ENCODE measurements at places on chromosomes 4 and X.

DNA sequence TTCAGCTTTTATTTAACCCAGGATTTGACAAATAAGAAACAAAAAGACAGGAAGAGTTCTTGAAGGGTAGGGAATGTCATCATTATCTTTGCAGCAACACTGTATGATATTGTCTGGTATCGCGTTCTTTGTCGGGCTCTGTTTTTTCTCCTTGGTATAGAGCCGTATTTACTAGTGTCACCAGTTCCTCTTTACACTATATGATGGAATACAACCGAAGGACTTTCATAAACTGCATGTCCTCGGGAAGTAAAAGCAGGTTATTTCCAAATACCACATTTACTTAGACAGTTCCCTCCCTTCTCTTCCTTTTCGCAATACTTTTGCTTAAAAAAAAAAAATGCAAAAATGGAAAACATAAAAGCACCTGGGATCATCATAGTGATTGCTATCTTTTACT is 96.6 kb upstream of the IL13RA1 start:
- no peak for DNase-seq

DNA sequence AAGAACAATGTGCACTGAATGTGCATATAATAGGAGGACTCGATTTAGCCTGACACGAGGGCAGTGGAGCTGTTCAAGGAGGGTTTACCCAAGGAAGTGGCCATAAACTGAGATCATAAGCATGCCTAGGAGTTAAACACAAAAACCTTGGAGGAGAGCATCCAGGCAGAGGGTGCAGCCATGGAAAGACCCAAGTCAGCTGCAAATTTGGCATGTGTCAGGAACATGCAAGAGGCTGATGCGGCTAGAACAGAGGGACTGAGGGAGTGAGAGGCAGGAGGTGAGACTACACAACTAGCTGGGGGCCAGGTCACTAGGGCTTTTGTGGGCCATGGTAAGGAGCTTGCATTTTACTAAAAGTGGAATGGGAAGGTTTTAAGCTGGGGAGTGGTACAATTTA is 55.6 kb downstream of the PRPS1 start:
- DNase-seq, result no peak

- DNase-seq, result no peak
These were observed 10.6 kb downstream of the TSPAN6 start for GRCh38 chrX:100625985-100626491.

DNA sequence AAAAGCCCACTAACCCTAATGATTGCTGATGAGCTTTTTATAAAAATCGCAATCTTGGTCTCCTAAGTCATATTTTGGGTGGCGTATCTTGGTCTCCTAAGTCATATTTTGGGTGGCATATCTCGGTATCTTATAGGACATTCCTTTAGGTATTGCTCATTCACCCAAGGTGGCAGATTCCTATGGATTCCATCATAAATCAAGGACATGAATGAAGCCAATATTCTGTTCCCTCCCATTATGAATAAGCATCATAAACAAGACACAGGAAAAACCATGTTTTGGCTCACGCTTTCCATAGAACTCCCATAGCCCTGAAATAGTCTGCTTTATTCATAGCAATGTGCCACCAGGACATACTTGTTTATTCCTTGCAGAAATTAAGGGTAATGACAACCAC is 95.0 kb upstream of the CD99 start:
- no peak for DNase-seq

DNA sequence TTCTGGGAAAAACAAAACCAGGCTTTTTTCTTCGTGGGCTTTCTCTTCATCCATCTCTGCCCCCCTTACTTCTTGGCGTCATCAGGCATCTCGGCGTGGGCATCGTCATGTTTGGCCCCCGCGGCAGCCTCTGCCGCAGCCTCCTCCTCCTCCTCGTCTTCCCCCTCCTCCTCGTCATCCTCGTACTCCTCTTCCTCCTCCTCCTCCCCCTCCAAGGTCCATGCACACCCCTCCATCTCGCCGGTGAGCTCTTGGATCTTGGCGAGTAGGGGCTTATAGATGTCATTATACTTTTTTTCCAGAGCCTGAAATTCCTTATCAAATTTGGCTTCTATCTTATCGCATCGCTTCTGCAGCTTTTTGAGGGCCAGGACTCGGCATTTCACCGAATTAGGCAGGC is 488 bp downstream of the NAP1L5 start:
- DNase-seq, result no peak

DNA sequence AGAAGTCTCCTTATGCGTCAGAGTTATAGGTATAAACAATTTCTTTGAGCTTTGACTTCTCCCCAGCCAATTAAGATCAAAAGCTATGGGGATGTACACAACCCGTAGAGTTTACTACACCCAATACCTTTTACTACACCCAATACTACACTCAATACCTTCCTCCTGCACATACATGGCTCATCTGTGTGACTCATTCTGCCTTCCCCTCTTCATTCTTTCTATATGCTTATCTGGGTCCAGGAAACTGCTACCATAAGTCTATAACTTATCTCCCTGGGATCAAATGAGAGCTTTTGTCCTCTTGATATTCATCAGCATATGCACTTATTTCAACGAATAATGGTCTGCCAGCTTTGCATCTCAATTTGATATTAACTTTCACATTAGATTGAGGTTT is 28.2 kb downstream of the ANKRD50 start:
- DNase-seq, result no peak

DNA sequence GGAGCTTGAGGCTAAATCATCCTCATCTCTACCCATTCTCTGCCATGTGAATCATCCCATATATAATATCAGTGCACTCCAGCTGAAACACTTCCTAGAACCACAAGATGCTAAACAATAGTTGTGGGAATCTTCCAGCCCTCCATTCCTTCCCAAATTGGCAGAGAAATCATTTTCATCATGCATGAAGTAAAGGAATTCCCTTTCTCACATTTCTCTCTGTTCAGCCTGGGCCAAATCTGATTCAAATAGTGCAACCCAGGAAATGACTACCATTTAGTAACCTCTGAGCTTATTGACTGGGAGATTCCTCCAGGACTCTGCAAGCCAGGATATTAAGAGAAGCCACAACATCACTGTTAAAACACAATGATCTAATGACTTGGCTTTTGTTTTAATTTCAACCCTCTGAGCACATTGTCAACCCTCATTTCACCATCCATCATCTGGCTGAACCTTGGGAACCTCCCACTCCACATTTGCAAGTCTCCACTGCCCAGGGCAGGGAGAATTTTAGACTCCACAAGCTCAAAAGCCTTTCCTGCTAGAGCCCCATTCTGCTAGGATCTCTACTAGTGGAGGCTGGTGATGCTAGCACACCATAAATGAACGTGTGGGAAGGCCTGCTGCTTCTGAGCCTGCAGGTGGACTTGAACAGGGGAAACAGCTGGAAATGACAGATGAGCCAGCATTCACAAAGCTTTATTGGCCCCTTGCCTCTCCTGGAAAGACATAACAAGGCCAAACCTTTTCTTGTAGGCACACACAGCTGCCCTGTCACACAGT is 133.9 kb downstream of the TET2 start:
- no peak for DNase-seq

- DNase-seq, result no peak
These were observed 2.4 kb upstream of the FAM50A start for GRCh38 chrX:154441564-154441963.

DNA sequence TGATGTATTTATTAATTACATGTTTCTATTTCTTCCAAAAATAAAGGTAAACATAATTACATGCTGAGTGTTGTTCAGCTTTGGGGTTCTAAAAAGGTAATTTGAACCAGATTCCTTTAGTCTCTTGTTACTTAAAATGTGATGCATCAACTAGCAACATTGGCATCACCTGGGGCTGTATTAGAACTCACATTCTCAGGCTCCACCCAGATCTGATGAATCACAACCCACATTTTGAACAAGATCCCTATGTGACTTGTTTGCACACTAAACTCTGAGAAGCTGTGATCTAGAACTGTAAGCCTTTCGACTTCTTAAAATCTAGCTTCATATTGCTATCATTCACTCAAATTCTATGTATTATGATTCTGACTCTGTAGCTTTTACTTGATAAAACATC is 23.0 kb upstream of the HS3ST1 start:
- DNase-seq, result no peak

- DNase-seq, result no peak
These were observed 178.3 kb downstream of the TMA16 start for GRCh38 chr4:163672751-163673150.

- DNase-seq, result no peak
These were observed 27.2 kb upstream of the DHX15 start for GRCh38 chr4:24611575-24611974.

DNA sequence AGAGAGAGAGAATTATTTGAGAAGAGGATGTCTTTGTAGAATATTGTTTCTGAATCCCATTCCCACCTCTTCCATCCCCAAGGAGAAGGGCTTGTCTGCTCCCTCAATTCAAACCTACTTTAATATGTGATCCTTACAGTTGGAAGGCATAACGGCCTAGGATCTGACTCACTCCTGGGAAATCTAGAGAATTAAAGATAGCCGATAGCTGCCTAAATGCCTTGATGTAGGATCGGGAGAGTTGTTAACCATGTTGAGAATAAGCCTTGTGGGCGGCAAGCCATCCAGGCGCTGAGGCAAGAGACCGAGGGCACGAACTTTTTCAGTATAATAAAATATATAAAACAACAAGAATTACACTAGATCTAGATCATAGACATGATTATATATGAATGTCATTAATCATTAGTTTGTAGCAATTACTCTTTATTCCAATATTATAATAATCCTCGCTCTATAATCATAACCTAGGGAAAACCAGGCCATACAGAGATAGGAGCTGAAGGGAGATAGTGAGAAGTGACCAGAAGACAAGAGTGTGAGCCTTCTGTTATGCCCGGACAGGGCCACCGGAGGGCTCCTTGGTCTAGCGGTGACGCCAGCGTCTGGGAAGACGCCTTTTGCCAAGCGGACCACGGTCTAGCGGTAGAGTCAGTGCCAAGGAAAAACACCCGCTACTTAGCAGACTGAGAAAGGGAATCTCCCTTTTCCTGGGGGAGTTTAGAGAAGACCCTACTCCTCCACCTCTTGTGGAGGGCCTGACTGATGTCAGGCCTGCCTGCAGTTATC is 13.5 kb downstream of the EMCN start:
- no peak for DNase-seq

DNA sequence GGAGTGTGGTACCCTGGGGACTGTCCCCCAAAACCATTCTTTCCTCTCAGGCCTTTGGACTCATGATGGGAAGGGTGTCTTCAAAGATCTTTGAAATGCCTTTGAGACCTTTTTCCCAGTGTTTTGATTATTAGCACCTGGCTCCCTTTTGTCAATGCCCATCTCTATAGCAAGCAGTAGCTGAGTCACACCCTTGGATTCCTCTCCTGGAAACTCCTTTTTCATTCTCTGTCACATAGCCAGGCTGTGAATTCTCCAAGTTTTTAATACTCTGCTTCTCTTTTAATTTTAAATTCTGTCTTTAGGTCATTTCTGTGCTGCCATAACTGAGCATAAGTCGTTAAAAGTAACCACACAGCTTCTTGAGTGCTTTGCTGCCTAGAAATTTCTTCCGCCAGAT is 29.7 kb downstream of the IL21 start:
- DNase-seq, result no peak

DNA sequence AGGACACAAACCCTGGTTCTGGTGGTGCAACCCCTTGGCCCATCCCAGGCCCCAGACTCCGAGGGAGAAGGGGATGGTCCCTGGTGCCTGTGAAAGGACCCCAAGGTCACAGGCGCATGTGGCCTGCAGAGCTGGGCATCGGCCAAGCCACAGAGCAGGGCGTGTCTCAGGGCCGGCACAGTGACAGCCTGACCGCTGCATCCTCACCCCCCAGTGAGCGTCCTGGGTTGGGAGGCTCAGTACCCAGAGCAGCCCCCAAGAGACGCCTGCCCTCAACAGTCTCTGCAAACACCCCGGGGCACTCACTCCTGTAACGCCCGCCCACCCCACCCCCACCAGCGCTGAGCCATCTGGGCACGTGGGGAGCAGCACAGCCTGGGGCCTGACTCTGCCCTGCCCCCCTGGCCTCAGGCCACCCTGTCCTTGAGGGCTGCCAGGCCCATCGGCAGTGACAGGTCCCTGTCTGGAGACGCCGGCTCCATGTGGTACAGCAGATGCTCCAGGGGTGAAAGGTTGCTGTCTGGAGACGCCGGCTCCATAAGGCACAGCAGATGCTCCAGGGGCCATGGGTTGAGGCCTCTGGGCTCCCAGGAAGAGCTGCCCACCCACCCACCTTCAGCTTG is 24.5 kb upstream of the CPLX1 start:
- no peak for DNase-seq

DNA sequence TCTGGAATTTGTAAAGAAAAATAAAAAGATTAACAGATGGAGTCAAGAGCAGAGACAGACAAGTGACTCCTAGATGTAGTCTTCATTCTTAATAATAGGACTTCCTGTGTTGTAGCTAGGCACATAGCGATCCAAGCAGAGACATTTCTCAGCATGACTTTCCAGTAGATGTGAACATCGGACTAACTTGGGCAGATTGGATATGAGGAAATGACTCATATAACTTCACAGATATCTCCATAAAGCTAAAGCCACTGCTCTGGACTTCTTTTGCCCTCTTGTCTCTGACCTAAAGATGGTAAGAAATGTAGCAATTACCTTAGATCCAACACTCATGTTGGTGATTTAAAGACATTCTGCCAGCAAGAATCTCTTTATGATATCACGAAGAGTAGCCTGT is 131.7 kb downstream of the EPHA5 start:
- no peak for DNase-seq

- DNase-seq, result no peak
These were observed 24.4 kb upstream of the GBA3 start for GRCh38 chr4:22668301-22668700.
